ENCODE measurements at places on chromosomes 7 and 10.
A peak's percentile ranks its signal among the peaks of the same experiment; 100 is the strongest.

DNA sequence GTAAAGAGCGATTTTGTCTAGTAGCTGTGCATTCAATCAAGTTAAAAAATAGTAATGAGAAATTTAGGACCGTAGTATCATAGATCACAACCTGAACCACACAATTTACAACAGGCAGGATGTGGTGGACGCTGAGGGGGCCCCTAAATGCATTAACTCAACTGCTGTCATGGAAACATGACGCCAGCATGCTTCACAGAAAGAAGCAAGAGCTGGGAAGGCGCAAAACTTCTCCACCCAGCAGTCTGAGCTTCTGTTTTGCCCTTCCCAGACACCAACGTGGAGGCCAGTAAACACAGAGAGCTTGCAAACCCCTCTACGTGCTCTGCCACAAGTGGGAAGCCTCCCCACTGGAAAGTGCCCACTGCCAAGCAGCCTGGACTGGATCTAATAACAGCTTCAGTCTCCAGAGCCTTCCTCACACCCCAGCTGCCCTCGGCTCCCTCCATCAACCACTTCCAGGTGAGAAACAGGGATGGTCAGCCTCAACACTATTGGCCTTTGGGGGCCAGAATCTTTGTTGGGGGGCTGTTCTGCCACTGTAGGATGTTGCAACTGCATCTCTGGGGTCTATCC, 151.8 kb downstream of the SFMBT2 start:
- no peak for DNase-seq

DNA sequence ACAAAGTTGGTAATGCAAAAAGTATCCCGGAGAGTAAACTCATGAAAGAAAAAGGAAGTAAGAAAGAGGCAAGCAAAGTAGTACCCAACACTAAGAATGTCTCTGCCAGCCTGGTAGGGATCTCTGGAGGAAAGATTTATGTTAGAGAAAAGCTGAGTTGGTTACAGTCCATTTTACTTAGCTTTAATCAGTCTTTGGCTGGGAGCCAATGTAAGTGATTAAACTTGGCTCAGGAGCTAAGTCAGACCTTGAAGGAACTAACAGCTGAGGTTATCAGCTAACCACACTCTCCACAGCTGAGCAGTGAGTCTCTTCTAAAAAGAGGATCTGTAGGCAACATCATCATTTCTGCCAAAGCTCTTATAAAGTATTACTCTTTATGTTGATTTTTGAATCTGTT, 148.0 kb downstream of the ANKRD7 start:
- DNase-seq: no peak

- DNase-seq: no peak
These were observed 14.5 kb downstream of the KLF14 start for GRCh38 chr7:130719541-130719940.

DNA sequence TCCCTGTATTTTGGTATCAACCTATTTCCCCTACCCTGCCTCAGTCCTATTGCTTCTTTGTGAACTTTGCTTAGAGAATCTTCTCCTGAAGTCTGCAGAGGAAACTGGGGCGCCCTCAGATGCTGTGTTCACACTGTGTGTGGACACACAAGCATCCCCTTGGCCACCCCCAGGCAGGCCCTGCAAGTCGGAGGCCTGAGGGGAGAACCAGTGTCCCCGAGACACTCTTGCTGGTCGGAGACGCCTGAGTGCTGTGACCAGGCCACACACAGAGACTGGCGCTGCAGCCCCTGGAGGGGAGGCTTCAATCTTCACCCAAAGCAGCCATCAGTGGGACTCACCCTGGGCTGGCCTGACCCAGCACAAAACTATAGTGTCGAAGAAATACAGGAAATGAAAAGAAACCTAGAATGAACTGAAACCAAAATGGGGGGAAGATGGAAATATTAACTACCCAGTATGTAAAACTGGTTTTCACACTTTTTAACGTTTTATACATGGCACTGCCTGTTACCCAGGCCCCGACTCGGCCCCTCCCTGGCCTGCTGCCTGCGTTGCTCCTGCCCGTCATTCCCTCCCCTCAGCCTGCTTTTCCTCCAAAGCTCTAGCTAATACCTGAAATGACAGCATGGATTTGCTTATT, 48.4 kb upstream of the FAM20C start:
- peak; percentile 69 for DNase-seq

DNA sequence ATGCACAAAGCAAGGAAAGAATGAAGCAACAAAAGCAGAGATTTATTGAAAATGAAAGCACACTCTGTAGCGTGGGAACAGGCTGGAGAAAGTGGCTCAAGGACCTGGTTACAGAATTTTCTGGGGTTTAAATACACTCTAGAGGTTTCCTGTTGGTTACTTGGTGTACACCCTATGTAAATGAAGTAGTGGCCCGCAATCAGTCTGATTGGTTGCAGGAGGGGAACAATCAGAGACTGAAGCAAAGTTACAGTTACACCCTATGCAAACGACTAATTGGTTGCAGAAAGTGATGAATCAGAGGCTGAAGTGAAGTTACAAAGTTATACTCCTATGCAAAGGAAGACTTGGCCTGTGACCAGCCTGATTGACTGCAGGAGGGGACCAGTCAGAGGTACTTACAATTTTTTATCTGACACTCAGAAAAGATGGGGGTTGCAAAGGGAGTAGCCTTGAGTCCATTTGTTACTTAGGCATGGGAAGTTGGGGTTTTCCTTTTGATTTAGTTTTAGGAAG, 3.6 kb upstream of the MTPN start:
- DNase-seq: no peak

DNA sequence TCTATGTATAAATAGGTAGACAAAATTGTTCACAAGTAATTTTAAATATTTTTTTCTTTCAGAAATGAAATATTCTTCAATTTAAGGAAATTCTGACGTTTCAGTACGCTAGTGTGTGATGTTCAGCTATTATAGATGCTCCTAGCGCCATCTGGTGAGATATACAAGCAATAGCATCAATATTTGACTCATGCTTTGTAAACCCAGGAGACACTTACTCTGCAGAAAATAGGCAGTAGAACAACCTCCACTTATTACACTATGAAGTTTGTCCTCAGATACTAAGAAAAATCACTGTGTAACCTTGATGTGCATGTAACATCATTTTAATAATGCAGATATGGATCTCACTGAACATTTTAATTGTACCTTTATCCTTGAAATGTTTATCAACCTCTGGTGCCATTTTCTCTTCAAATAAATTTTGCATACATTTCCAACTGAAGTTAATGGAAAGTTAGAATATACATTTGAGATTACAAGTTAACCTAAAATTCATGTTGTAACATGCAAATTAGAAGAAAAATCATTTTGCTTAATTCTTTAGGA, 151.5 kb upstream of the FAM3C start:
- no peak for DNase-seq

- no peak for DNase-seq
These were observed 27.0 kb downstream of the SLC26A4 start for GRCh38 chr7:107687656-107688055.

DNA sequence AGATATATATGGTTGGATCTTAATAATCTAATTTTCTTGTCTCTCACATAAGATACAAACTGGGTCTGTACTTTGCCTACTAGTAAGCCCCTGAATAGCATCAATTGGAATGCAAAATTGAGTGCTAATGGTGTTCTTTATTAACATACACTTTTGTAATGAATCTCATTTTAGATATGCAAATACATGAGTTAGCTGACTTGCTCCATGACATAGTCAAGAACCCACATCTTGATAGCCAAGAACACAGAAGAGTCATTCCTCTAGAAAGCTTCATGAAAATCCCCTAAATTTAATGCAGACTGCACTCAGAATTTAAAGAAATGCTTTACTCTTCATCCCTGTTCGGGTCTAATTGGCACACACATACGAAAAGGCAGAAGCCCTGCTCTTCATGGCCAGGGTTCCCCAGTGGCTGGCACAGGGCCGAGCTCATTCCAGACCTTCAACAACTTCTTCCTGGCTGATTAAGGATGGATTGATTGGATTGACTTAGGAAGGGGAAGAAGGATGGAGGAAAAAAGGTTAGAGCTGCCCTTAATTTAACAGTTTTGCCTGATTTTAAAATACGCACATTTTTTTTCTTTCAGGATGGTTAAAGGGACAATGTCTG, 431.1 kb upstream of the KLF6 start:
- DNase-seq: no peak

DNA sequence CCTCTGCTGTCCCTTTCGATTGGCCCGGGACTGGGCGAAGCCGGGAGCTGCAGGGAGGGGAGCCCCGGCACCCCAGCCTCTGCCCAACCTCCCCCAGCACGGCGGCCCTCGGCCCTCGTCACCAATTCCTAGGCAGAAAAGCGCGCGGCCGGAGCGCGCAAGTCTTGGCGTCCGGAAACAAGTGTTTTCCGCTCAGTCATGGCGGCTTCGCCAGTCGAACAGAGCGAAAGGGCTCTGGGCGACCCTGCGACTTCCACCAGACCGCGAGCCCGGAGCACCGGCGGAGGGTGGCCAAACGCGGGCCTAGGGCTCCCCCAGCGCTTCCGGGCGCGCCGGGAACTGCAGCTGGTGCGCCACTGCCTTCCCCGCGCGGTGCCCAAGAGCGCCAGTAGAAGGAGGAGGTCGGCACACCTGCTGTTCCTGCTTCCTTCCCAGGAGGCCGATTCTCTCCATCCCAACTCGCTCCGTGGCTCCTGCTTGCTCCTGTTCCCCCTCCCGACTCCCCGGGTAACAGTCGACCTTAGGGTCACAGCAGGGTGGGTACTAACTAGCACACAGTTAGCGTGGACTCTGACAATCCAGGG, 729.9 kb downstream of the ZWINT start:
- DNase-seq: peak; percentile 83

- no peak for DNase-seq
These were observed 156.7 kb downstream of the RAPGEF5 start for GRCh38 chr7:22200238-22200637.

- DNase-seq: no peak
These were observed 57.0 kb downstream of the SMURF1 start for GRCh38 chr7:99086944-99087343.

- no peak for DNase-seq
These were observed 24.0 kb downstream of the POR start for GRCh38 chr7:75938921-75939320.

GRCh38 chr7:7417851-7418250, 117.8 kb downstream of the COL28A1 start:
- DNase-seq: no peak

- no peak for DNase-seq
These were observed 10.1 kb downstream of the CPSF4 start for GRCh38 chr7:99448855-99449254.

GRCh38 chr7:96388620-96389383, 66.9 kb upstream of the SLC25A13 start:
- DNase-seq: no peak

Data from posterior vena cava (tissue), 2 donors.